Upper lobe of left lung (tissue), 6 donors: ENCODE measurements at places on chromosomes 3 and 15.

- no peak for DNase-seq
These were observed 241.1 kb downstream of the ZNF621 start for GRCh38 chr3:40765884-40766283.

DNA sequence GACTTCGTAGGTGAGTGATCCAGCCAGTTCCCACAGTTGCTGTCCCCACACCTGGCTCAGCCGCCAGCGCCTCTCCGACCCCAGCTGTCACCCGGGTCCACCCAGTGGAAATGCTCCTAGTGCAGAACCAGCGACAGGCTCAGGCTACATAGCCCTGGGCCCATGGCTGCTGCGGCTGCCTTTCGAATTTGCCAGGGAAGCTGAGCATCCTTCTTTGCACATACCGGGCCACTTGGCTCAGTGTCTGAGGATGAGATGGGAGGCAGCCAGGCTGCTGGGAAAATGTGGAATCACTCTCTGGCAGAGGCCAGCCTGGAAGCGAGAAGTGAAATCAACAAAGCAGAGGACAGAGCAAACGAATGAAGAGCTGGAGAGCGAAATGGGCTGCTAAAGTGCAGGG lies 80.1 kb downstream of the ST8SIA2 start:
- no peak for DNase-seq

DNA sequence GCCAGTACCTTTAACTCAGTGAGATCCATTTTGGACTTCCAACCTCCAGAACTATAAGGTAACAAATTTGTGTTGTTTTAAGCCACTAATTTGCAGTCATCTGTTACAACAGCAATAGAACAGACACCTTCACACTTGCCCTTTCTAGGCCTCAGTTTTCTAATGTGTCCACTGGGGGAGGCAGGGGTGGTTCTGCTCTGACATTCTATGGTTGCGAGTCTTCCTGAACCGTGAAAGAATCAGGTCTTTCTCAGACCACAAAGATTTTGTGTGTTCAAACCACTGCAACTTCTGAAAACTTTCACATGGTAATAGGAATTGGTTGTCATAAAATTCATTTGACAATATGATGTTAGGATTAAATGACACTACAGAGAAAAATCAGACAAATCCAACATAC lies 26.8 kb upstream of the CSTA start:
- no peak for DNase-seq

- DNase-seq, result no peak
These were observed 46.7 kb upstream of the CCDC50 start for GRCh38 chr3:191282251-191283185.

DNA sequence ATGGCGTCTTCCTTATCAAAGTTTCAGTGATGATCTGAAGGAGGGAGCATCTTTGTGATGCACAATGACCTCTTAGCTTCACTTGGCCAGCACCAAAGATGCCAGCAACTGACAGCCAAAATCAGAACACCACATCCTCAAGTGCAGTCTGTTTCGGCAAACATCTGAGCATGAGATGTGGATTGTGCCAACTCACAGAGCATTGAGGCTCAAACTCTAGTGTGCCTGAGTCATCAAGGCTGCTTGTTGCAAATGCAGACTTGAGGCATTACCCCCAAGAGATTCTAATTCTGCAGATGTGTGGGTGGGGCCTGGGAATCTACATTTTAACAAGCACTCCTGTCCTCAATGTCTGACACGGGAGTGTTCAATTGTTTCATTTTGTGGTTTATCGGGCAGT lies 35.8 kb downstream of the ABHD5 start:
- DNase-seq, result no peak

GRCh38 chr3:39103791-39104552 lies 3.5 kb downstream of the GORASP1 start:
- no peak for DNase-seq
